ENCODE measurements at places on chromosomes 5 and 9.

DNA sequence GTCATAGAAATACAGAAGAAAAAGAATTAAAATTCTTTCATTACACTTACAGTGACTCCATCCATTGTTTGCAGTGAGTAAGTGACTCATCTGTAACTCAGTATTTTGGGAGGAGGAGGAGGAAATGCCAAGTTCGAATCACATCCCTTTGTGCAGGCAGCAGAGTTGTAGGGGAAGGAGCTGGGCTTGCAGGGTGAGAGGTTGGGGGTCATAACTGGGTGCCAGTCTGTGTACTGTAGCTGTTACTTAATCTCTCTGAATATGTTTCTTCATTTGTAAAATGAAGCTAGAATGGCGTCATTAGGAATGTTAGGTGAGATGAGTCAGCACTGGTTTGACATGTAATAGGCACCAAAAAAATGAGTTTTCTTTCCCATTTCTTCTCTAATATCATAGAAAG, 235.7 kb upstream of the ADAMTSL1 start:
- no peak for DNase-seq

- no peak for DNase-seq
Measured at GRCh38 chr5:138369261-138369660, 16.8 kb downstream of the KDM3B start.

GRCh38 chr5:160260006-160260775, 30.9 kb downstream of the FABP6 start:
- no peak for DNase-seq

GRCh38 chr5:160930406-160930805, 78.4 kb upstream of the ATP10B start:
- no peak for DNase-seq

DNA sequence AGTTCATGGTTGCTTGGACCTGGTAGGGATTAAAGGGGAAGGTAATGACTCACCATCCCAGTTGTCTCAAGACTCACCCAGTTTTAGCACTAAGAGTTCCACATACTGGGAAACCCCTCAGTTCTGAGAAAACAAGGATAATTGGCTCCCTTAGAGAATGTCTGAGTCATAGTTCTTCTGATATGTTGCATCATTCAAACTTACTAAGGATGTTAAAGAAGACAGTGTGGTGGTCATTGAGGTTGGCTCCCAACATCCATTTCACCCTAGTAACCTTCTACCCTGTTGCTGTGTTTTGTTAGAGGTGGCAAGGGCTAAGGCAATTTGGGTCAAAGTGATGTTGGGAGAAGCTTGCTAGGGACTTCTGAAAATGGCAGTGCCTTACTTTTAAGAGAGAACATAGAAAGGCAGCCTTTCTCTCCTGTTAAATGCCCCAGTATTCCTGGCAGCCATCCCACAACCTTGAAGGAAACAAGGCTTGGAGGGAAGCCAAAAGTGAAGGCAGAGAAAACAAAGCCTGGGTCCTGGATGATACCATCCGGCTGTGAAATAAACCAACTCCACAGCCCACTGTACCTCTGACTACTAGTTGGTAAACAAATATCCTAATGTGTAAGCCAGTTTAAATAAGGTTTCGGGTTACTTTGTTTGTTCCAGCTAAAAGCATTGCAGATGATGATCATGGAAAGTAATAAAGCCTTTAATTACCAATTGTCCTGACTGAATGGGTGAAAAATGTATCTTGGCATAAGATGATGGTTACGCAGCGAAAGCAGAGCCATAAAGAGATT, 80.4 kb upstream of the ADAMTSL1 start:
- no peak for DNase-seq

DNA sequence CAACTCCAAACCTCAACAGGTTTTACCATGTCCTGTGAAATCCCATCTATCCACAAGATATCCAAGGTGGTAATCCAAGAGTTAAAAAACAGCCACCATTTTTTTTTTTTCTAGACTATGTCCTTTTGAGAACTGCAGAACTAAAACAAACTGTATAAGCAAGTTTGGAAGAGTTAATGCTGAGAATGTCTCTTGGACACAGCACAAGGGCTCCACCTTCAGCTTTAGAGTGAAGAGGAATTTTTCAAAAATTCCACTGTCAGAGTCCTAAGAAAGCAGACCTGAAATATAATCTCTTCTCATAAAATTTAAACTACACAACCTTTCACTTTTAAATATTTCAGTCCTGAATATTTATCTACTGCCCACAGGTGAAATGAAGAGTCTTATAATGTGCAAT, 167.8 kb upstream of the CCNG1 start:
- DNase-seq, result no peak

DNA sequence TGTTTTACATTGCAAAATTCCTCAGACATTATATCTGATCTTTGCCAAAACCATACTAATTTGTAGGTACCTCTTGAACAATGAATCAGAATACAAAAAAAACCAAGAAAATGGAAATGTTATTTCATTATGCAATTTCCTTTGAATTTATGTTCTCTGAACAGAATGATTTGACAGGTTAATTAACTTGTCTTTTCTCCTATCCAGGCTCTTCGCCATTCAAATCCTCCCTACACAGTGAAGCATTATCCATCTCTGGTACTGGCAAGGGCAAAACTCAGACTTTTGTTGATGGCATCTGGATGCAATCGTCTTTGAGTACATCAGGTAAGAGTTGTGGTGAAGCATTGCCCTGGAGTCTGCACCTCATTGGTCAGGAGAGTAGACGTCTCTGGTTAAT, 655.7 kb upstream of the ITGA1 start:
- no peak for DNase-seq

DNA sequence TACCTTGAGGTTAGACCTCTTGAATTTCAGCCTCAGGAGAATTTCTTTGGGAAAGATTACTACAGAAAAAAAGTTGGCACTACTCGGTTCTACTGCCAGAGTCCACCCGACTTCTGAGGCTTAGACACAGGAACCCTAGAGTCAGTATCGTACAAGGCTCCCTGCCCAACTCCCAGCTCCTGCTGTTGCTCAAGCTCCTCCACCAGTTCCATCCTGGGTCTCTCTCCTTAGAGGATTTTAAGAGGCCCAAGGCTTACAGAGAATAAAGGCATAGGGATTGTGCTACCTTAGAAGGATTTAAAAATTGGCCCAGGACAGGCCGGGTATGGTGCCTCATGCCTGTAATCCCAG, 29.0 kb upstream of the SSBP2 start:
- no peak for DNase-seq

DNA sequence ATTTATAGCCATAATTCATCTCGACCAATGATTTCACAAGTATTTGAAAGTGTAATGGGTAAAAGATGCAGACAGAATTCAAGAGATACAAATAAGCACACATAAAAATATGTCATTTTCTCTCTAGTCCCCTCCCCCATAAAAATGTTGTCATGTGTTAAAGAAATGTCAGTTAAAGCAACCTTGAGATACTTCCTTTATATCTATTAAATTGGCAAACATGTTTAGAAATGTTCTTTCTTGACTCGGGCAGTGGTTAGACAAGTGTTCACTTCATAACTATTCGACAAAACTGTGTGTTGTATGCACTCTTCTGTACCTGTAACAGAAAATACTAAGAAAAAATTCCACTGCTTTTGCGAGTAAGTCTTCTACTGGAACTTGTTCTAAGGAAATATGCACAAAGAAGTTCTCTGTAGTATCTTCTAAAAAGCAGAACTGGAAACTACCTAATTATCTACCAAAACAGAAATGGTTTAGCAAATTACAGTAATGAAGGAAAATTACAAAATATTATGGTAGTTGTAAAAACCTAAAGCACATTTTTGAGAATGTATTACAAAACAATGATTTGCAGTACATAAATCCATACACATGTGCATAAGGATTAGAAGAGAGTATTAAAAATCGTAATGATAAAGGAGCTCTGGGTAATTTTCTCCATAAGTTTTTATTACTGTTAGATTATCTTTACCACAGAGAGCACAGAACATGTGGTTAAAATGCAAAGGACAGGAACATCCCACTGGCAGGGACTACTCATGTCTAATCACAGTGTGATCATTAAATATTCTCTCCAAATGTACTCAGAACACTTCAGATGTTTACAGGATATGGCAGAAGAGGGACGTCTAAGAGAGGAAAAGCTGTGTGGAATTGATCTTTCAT, 35.9 kb downstream of the FBXW2 start:
- no peak for DNase-seq

GRCh38 chr5:179243333-179243732, 101.9 kb downstream of the ADAMTS2 start:
- no peak for DNase-seq

- no peak for DNase-seq
Measured at GRCh38 chr5:62315376-62316175, 9.6 kb downstream of the KIF2A start.

DNA sequence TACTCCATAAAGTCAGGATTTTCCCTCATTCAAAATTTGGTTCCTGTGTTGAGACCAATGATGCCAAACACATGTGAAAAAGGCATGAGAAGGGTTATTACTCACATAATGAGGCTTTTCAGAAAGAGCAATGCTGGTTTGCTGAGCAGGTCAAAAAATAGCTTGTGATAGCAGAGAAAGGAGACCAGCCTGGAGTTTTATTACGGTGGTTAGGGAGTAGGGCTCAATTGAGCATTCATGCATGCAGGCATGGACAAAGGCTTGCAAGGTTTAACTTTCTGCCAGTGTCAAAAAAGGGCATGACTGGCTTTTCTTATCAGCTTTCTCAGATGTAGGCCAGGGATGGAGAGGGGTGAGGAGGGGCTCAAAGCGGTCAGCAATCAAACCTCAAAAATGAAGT, 628.3 kb downstream of the DNAH5 start:
- no peak for DNase-seq

DNA sequence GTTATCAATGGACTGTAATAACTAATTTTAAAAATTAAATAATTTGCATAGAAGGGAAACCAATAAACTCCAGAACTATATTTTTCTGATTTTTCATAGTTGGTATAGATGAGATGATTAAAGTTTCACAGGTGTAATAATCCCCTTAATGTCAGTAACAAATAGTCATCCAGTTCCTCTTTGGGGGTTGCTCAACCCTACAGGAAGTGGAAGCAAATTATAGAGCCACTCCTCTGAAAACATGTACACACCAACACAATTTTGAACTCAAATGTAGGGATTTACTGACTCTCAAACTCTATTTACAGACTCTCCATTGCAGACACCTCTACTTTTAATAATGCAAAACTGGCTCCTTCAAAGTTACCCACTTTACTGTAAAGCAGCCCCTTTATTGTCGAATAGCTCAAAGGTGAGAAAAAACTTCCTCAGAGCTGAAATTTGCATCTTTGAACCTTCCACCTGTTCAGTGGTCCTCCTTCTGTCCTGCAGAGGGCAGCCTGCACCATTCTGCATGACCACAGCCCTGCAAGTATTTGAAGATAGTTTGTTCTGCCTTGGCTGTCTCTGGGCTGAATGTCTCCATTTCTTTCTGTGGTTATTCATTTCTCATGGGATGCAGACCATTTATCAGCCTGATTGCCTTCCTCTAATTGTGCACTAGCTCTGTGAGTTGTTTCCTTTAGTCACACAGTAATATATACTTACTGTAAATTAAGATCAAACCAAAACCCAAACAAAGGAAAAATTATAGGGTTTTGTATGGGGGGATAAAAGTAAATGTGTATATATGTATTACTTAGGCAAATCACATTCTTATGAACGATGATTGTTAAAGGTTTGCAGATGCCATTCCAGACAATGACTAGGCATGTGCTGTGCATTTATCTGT, 383.2 kb upstream of the SGCD start:
- peak; percentile 41 for DNase-seq

DNA sequence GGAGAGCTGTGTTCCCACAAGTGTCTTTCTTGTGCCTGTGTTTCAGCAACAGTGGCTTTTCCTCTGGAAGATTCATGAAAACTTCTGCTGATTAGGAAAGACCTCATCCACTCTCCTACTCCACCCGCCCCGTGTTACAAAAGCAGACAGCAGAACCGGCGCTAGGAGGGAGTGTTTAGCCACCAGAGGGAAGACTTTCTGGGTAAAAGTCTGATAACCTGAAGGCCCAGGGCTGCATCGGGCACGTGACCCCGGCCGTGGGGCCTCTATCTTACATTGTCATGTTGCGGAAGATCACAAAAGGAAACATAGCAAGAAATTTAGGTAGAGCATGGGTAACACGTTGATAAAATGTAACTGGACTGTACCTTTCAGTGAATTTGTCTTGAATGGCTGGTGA, 32.0 kb upstream of the DMRT2 start:
- DNase-seq, result peak; percentile 15

All from stimulated activated naive CD8-positive, alpha-beta T cell treated with anti-CD3 and anti-CD28 coated beads, Interleukin-15, amount 100 ng/mL, for 72 hours (primary cell).